ENCODE measurements at places on chromosomes 6 and 20. TPM values are rescaled to one million over a fixed set of nuclear protein-coding genes. Genes with fewer than 3 reads are reported as not detected.

DNA sequence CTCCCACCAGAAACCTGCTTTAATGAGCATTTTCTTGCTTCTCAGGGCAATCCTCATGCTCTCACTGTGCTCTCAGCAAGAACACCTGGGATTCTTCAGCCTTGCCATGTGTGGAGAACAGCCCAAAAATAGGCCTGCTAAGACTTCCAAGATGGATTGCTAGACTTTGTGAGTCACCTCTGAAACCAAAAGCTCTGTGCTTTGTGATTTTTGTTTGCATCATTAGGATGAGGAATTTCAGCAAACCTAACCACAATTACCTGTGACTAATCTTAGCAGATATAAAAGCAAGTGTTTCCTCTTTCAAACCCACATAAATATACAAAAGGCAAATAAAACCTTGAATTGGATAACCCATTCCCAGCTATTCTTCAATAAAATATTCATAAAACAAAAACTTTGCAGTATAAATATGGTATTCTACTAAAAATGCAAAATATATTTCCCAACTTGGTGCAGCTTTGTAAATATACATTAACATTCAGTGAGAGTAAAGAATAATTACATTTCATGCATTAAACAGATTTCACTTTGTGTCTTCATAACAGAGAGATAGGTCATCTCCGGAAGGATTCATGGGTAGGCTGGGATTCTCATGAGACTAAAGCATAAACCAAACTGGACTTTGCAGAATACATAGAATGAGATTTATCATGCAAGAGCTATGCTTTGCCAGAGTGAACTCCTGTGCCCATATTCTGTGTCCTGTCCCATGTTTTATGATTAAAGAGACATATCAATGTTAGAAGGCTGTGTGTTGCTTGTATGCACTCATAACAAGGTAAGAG lies 33.5 kb downstream of the TPBG start:
- peaks cover 33% of the 10 kb centered on the region for H3K4me1 ChIP-seq
- no peaks in the 10 kb centered on the region for H3K36me3 ChIP-seq
- peak overlapping the region; percentile 56 for H3K4me3 ChIP-seq
- peak overlapping the region; percentile 99 for H3K27ac ChIP-seq

- no peaks in the 10 kb centered on the region for H3K27me3 ChIP-seq
- H3K4me3 ChIP-seq, result no peak overlapping the region
- no peak for DNase-seq
- no peak overlapping the region for H3K27ac ChIP-seq
- peaks cover 8% of the 10 kb centered on the region for H3K4me1 ChIP-seq
- no peaks in the 10 kb centered on the region for H3K36me3 ChIP-seq
These were observed 96.8 kb upstream of the GJE1 start for GRCh38 chr6:142035890-142036289.

GRCh38 chr6:82205930-82206392 lies 41.6 kb downstream of the IBTK start:
- no peaks in the 10 kb centered on the region for H3K4me1 ChIP-seq
- H3K36me3 ChIP-seq, result peaks cover 20% of the 10 kb centered on the region
- no peak for DNase-seq
- no peak overlapping the region for H3K4me3 ChIP-seq
- no peaks in the 10 kb centered on the region for H3K27me3 ChIP-seq

GRCh38 chr20:56157530-56158203 lies 90.9 kb upstream of the MC3R start:
- no peaks in the 10 kb centered on the region for H3K36me3 ChIP-seq
- H3K4me1 ChIP-seq, result no peaks in the 10 kb centered on the region
- H3K27ac ChIP-seq, result no peak overlapping the region

The E2F1 gene
- total RNA-seq, result 72.2 TPM

The OSER1 gene
- 29.0 TPM for total RNA-seq

DNA sequence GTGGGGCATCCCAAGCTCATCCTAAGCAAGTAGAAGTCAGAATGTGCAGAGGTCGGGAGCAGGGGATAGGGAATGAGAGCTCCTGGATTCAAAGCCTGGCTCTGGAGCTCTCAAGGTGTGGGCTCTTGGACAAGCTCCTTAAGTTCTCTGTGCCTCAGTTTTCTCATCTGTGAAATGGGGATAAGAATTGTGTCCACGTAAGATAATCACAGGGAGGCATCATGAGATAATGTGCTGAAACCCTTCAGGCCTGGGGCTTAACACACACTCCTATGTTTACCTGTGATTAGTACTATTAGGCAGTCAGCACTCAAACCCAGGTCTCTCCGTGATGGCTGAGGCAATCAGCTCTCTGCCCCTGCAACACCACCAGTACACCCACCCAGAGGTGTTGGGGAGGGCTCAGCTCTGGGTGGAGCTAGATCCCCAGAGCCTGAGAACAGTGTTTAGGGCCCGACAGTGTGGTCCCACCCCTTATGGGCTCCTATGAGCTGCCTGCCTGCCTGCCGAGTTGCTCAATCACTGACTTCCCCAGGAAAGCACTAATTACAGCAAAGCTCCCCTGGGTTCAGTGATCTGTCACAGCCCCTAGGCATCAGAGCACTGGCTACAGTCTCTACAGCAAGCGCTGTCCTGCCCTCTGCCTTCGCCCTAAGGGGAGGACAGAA lies 6.3 kb upstream of the SIRPA start:
- no peaks in the 10 kb centered on the region for H3K36me3 ChIP-seq
- H3K4me1 ChIP-seq, result no peaks in the 10 kb centered on the region
- no peak for DNase-seq

The MOG gene
- total RNA-seq, result not detected

DNA sequence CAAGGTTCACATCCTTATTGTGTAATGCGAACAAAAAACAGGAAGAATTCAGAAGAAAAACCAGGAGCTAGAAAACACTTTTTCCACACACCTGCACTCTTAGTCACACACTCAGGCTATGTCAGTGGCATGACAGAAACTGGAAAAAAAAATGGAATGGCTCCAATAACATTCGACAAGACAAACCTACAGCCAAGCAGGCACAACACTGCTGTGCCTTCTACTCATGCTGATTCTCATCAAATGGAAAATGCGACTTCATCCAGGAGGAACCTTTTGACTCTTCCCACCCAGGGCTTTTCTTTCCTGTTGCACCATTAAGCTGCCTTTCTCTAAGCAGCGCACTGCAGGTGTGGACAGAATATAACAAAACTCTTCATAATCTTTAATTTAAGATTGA lies 163.2 kb upstream of the BTBD3 start:
- no peaks in the 10 kb centered on the region for H3K27me3 ChIP-seq
- DNase-seq, result no peak
- H3K27ac ChIP-seq, result no peak overlapping the region
- H3K4me1 ChIP-seq, result peaks cover 22% of the 10 kb centered on the region

DNA sequence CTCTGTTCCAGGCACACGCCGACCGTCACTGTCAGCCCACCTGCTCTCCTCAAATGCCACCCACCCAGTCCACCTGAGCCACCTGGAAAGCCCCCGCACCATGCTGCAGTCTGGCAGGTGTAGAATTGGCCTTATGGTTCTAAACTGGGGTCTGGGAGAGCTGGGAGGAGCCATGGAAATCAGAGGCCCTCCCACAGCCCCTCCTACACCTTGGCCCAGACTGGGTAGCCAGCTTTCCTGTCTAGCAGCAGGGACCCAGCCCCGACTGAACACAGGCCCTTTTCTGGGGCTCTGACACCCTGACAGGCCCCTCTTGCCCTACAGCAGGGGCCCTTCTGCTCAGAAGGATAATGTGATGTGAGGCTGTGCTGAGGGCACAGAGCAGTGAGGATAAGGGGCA lies 31.1 kb downstream of the LRFN2 start:
- peaks cover 3% of the 10 kb centered on the region for H3K27me3 ChIP-seq
- no peak overlapping the region for H3K4me3 ChIP-seq
- no peaks in the 10 kb centered on the region for H3K36me3 ChIP-seq
- H3K27ac ChIP-seq, result no peak overlapping the region
- H3K4me1 ChIP-seq, result no peaks in the 10 kb centered on the region

DNA sequence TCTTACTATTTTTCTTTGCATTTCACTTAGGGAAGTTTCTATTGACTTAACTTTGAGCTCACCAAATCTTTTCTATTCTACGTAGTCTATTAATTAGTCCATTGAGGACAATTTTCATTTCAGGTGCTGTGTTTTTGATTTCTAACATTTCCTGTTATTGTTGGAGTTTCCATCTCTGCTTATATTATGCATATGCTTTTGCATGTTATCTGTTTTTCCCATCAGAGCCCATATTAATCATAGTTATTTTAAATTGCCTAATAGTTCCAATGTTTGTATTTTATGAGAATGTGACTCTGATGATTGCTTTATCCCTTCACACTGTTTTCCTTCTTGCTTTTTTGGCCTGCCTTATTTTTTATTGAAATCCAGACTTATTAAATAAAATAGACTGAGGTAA lies 414.5 kb upstream of the OPRM1 start:
- no peaks in the 10 kb centered on the region for H3K36me3 ChIP-seq
- peaks cover 72% of the 10 kb centered on the region for H3K27me3 ChIP-seq
- no peak for DNase-seq
- H3K4me3 ChIP-seq, result no peak overlapping the region
- H3K27ac ChIP-seq, result no peak overlapping the region

- H3K4me3 ChIP-seq, result no peak overlapping the region
- DNase-seq, result no peak
- H3K27ac ChIP-seq, result no peak overlapping the region
- H3K4me1 ChIP-seq, result no peaks in the 10 kb centered on the region
- no peaks in the 10 kb centered on the region for H3K27me3 ChIP-seq
These were observed 191.7 kb downstream of the SMOC2 start for GRCh38 chr6:168632694-168633093.

- no peak overlapping the region for H3K4me3 ChIP-seq
- no peaks in the 10 kb centered on the region for H3K4me1 ChIP-seq
- no peak overlapping the region for H3K27ac ChIP-seq
- H3K36me3 ChIP-seq, result no peaks in the 10 kb centered on the region
These were observed 10.7 kb upstream of the SLC17A1 start for GRCh38 chr6:25842526-25842925.

GRCh38 chr6:163667372-163668060 lies 253.0 kb downstream of the QKI start:
- no peak for DNase-seq
- H3K27me3 ChIP-seq, result peaks cover 9% of the 10 kb centered on the region
- H3K36me3 ChIP-seq, result no peaks in the 10 kb centered on the region
- H3K27ac ChIP-seq, result no peak overlapping the region
- no peaks in the 10 kb centered on the region for H3K4me1 ChIP-seq

The RREB1 gene
- total RNA-seq, result 26.0 TPM

DNA sequence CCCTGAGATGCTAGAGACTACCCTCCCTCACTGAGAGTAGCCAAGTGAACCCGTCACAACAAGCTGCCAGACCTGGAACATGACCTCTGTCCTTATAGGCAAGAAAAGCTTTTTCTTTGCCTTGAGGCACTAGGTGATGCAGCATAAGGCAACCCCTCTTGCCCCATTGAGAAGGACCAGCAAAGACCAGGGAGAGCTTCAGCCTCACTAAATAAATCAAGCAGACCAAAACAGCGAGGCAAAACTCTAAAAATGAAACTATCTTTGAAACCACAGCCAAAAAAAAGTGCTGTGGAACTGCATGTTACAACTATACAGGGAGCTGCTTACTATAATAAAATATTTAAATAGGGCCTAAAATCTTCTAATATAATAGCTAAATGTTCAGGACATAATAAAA lies 62.6 kb upstream of the FAM83B start:
- H3K27me3 ChIP-seq, result no peaks in the 10 kb centered on the region
- H3K4me1 ChIP-seq, result no peaks in the 10 kb centered on the region
- H3K27ac ChIP-seq, result no peak overlapping the region
- H3K36me3 ChIP-seq, result no peaks in the 10 kb centered on the region
- no peak overlapping the region for H3K4me3 ChIP-seq

- H3K27ac ChIP-seq, result no peak overlapping the region
- DNase-seq, result no peak
- no peak overlapping the region for H3K4me3 ChIP-seq
- H3K36me3 ChIP-seq, result peaks cover 46% of the 10 kb centered on the region
These were observed 778 bp downstream of the MCCD1 start for GRCh38 chr6:31529329-31530150.

GRCh38 chr6:138467901-138468300 lies 31.4 kb downstream of the NHSL1 start:
- H3K36me3 ChIP-seq, result no peaks in the 10 kb centered on the region
- DNase-seq, result peak; percentile 68
- no peak overlapping the region for H3K4me3 ChIP-seq

The ZBTB46 gene
- total RNA-seq, result 7.3 TPM

DNA sequence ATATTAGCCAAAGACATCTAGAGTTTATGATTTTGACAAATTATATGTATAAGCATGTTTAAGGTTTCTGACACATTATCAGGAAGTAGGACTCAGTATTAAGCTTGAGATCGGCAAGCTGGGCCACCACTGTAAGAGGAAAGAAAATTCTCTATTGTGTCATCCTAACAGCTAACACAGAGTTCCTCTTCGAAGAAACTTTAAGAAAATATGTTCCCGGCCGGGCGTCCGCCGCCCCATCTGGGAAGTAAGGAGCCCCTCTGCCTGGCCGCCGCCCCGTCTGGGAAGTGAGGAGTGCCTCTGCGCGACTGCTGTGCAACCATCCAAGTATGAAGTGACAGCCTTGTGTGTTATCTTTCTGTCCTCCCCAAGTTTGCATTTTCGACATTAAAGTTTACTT lies 23.0 kb downstream of the USP49 start:
- H3K27ac ChIP-seq, result no peak overlapping the region
- no peaks in the 10 kb centered on the region for H3K36me3 ChIP-seq
- H3K4me3 ChIP-seq, result no peak overlapping the region
- no peaks in the 10 kb centered on the region for H3K27me3 ChIP-seq
- DNase-seq, result no peak
- H3K4me1 ChIP-seq, result no peaks in the 10 kb centered on the region

DNA sequence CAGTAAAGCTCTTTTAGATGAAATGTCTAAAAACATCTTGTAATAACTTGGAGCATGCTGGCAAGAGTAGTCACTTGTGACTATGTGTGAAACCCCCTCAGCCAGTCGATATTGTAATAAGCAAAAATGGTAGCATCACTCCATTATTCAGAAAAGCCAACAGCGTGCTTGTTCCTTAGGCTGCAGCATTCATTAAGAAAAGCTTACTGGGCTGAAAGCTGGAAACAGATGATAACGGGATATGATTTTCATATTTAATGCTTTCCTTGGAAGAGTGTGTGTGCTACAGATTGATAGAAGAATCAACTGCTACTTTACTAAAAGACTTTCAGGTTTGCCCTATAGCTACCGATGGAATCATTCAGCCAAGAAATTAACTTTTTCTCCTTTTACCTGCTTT lies 20.3 kb downstream of the KIZ start:
- H3K4me1 ChIP-seq, result 0 out of 2 replicates have a peak, but pooled peaks cover 6% of the 10 kb centered on the region
- H3K36me3 ChIP-seq, result no peaks in the 10 kb centered on the region
- no peaks in the 10 kb centered on the region for H3K27me3 ChIP-seq
- DNase-seq, result no peak
- H3K27ac ChIP-seq, result no peak overlapping the region

DNA sequence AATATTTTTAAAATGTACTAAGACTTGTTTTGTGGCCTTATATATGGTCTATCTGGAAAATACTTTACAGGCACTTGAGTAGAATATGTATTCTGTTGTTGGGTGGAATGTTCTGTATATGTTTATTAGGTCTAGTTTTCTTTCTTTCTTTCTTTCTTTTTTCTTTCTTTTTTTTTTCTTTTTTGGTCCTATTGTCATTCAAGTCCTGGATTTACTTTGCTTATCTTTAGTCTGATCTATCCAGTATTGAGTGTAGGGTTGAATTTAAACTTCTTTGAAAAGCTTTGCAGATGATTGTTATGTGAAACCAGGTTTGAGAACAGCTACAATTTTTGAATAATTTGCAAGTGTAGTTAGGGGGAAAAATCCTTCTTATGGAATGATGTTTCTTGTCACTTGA lies 67.1 kb upstream of the GRIK2 start:
- H3K4me3 ChIP-seq, result no peak overlapping the region
- H3K27me3 ChIP-seq, result no peaks in the 10 kb centered on the region
- no peaks in the 10 kb centered on the region for H3K36me3 ChIP-seq
- H3K27ac ChIP-seq, result no peak overlapping the region
